H4 (cell line): ENCODE measurements at places on chromosomes 11 and 22. TPM values are rescaled to one million over a fixed set of nuclear protein-coding genes. Genes with fewer than 3 reads are reported as not detected.

- DNase-seq = peak; percentile 51
Observed at GRCh38 chr11:27348340-27348873, 14.6 kb downstream of the CCDC34 start.

DNA sequence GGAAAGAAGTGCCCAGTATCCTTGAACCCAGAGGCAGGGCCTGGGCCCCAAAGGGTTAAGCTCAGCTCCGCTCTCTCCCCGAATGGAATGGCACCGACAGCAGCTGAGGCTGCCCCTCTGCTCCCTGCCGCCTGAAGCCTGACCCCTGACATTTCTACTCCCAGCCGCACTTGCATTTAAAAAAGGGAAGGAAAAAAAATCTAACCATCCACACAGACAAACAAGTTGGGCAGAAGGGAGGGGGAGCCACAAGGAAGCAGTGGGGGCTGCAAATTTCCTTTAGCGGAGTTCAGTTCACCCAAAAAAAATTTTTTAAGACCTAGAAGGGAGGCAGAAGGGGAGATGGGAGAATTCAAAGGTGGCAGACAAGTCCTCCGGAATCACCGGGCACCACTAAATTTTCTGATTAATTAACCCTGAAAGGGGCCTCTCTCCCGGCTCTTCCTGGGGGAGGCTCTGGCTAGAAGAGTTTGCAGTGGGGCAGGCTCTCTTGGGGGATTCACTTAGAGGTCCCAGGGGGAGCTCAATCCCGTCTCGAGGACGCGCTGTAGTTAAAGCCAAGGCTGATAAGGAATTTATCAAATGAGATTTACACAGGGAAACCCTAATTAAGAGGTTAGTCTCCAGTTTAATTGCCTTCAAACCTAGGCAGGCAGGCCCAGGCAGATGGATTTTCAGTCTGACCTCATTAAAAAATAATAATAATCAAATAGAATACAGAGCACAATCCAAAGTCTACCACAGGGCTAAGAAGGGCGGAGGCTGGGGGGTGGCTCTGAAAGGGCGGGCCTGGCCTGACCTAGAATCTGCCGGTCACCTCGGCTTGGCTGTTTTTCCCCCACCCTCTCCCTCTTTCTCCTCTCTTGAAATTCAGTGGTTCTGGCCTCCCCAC is 25.6 kb downstream of the MN1 start:
- DNase-seq = no peak

Gene TRABD
- total RNA-seq = 13.7 and 17.2 TPM in 2 replicates

GRCh38 chr22:48393041-48393370 is 1434.7 kb downstream of the BRD1 start:
- DNase-seq = no peak

GRCh38 chr22:49569286-49570031 is 258.2 kb downstream of the BRD1 start:
- no peak for DNase-seq

GRCh38 chr11:60544077-60544476 is 28.9 kb downstream of the MS4A13 start:
- DNase-seq = no peak

- no peak for DNase-seq
Observed at GRCh38 chr22:50032941-50033601, 20.5 kb upstream of the IL17REL start.

Gene MYBPC3
- total RNA-seq = not detected in 2 replicates

DNA sequence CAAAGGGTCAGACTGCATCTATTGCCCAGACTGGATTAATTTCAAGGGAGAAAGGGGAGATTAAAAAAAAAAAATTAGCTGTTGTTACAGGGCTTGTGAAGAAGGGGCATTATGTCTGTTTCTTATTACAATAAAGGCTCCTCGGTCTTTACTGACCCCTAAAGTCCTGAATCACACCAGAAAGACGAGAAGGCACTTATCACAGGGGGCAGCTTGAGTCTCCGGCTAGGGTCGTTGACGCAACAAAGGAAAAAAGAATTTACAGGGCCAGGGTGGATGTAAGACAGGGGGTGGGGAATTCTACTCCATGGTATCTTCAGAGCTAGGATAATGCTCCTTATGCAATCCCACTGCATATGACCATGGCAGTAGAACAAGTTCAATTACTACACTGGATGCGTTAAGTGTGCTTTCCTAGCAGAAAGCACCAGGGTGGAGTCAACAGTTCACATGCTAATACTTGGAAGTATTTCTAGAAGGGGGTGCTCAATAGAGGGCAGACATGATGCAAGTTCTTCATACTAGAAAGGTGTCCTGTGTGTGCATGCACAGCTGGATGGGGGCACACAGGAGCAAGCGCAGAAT is 16.5 kb downstream of the DDX17 start:
- no peak for DNase-seq

- DNase-seq = no peak
Observed at GRCh38 chr11:113446938-113447337, 28.3 kb downstream of the DRD2 start.

DNA sequence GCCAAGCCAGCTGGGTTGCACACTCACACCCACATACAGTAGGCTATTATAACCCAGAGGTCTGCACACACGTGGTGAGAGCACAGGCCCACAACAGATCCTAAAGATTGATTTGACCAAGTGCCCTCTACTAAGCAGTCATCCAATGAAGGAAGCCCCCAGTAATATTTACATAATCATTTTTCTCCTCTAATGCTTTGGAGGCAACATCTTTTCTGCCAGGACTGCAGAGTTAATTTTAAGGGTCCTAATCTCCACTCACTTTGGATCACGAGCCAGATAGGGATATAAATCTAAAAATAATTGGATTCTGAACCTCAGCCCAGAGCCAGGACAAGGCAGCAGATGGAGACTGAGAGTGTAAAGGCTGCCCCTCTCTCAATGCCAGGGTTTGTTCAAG is 49.1 kb upstream of the MTNR1B start:
- no peak for DNase-seq

DNA sequence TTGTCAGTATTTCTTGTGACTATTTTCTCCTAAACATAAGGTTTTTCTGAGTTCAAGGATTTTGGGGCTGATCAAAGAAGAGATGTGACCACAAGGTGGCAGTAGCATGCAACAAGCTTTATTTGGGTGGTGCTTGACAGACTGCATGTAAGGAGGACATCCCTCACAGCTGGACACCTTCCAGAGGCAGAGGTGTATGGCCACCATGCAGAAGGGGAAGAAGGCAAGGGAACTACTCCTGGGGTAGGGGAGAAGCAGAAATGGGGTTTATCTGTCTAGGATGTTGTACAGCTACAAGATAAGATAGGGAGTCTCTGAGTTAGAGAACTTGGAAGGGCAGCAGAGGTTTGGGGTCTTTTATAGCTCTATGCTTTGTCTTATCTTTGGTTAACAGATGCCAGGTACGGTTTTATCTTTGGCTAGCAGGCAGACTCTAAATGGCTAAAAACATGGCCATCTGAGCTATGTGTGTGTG is 5.1 kb upstream of the BIRC2 start:
- DNase-seq = peak; percentile 82

DNA sequence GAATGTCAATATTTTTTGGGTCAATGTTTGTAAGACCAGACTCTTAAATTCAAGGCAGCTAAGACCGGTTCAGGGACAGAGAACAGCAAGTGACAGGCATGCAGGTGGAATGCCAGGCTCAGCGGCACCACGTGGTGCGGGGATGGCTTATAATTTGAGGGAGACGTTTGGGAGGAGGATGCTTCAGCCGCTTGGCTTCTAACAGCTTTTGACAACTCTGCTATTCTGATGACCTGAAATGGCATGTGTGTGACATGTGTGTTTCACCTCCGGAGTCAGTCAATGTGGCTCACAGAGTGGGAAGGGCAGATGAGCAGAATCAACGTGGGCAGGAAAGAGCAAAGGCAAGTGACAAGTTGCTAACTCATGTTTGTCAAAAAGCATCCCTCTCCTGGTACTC is 228.3 kb downstream of the KIRREL3 start:
- no peak for DNase-seq

Gene ANO1
- 0.37 TPM in 1 of 2 replicates, not detected in the other for total RNA-seq

Gene MRGPRF
- not detected in 2 replicates for total RNA-seq

GRCh38 chr22:45422237-45422983 is 8.9 kb downstream of the RIBC2 start:
- DNase-seq = no peak

Gene CPT1A
- total RNA-seq = 21.3 and 21.8 TPM in 2 replicates

Gene OR8A1
- not detected in 2 replicates for total RNA-seq

Gene PLAAT3
- 4.7 and 9.0 TPM in 2 replicates for total RNA-seq

Gene PAAF1
- 13.0 TPM in 2 replicates for total RNA-seq

DNA sequence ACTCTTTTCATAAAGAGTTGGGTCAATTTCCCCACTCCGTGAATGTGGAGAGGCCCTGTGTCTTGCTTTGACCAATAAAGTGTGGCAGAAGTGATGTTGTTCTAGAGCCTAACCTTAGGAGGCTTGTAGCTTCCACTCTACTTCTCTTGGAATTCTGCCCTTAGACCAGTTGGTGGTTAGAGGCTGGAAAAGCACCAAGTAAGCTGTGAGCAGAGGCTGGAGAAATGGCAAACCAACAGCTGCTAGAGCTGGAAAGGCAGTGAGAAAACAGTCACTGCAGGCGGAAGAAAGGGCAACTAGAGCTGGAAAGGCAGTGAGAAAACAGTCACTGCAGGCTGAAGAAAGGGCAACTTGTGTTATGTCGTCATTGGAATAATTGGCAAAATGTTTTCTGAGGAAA is 29.8 kb upstream of the MSANTD2 start:
- peak; percentile 56 for DNase-seq

GRCh38 chr22:36225333-36225922 is 13.9 kb downstream of the APOL2 start:
- DNase-seq = no peak

DNA sequence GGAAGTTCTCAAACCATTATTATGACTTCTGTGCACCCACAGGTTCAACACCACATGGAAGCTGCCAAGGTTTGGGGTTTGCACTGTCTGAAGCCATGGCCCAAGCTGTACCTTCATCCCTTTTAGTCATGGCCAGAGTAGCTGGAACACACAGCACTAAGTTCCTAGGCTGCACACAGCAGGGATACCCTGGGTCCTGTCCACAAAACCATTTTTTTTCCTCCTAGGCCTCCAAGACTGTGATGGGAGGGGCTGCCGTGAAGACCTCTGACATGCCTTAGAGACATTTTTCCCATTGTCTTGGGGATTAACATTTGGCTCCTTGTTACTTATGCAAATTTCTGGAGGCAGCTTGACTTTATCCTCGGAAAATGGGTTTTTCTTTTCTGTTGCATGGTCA is 42.7 kb downstream of the DDIAS start:
- DNase-seq = no peak

Gene C11orf91
- total RNA-seq = not detected in 2 replicates

- no peak for DNase-seq
Observed at GRCh38 chr11:43541993-43542392, 138.5 kb upstream of the HSD17B12 start.

DNA sequence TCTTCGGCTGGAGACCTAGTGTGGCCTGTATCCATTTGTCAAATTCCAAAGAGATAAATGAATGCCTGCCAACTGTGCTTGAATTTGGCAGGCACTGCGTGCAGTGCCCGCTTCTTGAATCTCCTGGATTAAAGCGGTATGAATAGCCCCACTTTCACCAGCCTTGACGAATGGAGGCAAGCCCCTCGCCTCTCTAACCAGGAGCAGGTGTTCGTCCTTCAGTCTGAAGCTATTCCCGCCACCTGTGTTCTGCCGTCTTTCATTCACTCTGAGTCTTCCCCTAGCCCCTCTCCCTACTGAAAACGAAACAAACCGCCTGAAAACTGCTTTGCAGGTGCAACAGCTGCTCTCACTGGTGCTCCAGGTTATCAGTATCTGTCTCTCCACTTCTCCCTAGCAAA is 11.2 kb downstream of the NLRP14 start:
- DNase-seq = no peak

GRCh38 chr11:6646071-6646470 is 9.5 kb downstream of the DCHS1 start:
- DNase-seq = no peak

- no peak for DNase-seq
Observed at GRCh38 chr11:2460540-2461252, 15.9 kb downstream of the KCNQ1 start.

- peak; percentile 47 for DNase-seq
Observed at GRCh38 chr22:27804470-27805297, 3.1 kb upstream of the MN1 start.

GRCh38 chr11:61897387-61898246 is 6.3 kb upstream of the FADS3 start:
- peak; percentile 56 for DNase-seq

DNA sequence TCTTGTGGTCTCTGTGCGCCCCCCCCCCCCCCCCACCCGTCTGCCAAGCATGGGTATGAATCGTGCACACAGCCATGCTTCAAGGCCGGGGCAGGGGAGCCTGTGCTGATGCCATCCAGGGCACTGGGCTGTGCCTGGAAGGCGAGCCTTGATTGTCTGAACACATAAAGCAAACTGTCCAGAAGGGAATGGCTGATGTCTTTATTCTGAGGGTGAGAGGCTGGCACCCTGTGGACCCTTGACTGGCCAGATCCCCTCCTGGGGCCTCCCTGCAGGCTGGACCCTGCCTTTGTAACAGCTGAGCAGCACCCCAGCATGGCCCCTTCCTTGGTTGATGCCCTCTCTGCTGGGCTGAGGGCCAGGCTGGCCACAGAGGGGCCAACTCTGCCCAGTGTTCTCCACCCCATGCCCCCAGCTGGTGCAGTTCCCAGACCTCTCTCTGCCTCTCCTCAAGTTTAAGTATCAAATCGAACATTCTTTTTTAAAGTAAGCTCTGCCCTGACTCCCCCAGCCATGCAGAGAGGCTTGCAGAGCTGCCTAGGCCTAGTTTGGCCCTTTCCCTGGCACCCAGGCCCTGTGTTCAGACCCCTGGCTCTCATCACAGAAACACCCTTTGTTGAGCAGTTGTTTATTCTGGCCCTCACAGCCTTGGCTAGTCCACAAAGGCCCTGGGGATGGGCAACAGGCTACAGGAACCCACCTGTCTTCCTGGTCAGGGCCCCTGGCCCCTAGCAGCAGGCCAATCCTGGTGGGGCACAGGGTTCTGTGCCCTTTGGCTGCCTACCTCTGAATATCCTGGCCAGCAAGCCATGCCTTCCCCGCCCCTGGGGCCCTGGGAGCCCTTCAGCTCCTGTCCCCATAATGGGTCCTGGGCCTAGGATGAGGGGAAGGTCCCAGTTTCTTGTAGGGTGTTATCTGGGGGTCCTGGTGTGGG is 3.9 kb upstream of the RANBP1 start:
- DNase-seq = no peak

DNA sequence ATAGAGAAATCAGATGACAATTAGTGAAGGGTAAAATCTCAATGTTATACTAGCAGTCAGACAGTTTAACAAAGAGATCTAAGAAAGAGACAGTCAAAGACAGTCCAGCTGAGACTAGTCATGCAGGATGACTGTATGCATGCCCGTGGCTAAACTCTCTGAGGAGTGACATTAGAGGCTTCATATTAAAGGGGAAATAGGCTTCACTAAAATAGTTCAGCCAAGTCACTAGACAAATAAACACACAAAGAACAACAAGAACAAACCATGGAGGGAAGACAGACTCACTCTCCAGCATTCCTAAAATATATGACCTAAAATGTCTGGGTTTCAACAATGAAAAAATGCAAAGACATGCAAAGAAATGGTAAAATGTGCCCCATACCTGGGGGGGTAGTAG is 18.6 kb upstream of the APLNR start:
- no peak for DNase-seq

DNA sequence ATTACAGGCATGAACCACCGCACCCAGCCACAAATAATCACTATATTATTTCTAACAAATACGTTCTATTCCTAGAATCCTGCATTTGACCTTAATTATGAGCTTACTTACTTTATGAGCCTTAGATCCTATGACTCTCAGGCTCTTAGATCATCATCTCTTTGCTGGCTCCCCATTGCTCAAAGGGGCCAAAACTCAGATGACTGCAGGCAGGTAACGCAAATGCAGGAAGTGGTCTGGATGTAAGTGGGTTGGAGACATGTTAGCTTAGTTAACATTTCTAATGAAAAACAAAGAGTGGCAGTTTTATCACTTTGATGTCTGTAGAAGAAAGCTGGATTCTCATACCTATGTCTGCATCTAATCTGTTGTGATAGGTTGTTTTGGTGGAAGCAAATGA is 23.4 kb downstream of the CCDC81 start:
- DNase-seq = no peak

Gene UCP3
- not detected in 2 replicates for total RNA-seq
